WERI-Rb-1 (cell line): ENCODE measurements at places on chromosomes 4 and X.

- no peak for DNase-seq
Measured at GRCh38 chr4:78661921-78662521, 110.5 kb downstream of the ANXA3 start.

DNA sequence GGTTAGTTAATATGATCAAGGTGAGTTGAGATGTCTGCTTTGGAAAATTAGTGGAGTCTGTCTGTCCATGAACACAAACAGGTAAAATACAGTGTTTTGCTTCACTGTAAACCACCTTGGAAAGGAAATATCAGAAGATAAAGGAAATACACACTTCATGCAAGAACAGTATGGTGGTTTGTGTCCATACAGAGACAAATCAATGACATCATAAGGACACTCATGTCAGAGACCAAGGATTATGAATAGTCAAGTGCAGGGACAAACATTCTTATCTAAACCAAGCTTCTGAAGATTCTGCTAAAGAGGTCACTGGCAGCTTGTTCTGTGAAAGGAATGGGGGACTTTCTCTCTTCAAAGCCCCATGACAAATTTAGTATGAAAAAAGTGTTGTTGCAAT is 322.9 kb upstream of the F9 start:
- DNase-seq: no peak

DNA sequence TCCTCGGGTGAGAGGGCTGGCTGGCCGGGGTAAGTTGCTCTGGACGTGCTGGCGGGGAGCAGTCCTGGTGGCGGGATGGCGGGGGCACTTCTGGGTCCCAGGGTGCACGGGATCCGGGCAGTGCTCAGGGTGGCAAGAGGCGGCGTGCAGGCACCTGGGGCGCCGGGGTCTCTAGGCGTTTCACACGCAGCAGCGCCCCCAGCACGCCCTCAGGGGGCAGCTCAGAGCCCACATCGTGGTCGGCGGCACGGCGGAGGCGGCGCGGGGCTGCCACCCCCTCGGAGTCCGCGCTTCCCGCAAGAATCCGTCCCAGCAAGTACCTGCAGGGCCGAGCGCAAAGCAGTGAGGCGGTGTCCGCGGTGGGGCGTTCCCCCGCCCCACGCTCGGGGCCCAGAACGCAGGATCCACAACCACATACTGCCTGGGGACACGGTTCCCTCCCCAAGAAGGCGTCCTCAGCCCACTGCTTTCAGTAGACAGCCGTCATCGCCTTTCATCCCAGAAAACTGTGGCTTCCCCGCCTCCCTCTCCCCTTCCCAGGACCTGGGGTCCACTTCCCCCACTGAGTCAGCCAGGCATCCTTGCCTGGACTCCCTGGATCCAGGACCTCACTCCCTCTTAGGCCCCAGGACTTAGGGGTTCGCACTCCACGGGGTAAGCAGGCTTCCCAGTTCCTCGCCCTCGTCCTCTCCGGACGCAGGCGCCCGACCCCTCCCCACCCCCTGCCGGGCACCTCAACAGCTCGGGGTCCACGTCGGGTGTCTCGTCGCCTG is 4.1 kb downstream of the PCSK1N start:
- DNase-seq: no peak

GRCh38 chr4:37584071-37584470 is 102.1 kb downstream of the RELL1 start:
- DNase-seq: no peak

- no peak for DNase-seq
Measured at GRCh38 chr4:80586716-80587115, 251.2 kb downstream of the CFAP299 start.

GRCh38 chr4:185573651-185574199 is 38.4 kb upstream of the PDLIM3 start:
- peak; percentile 86 for DNase-seq

DNA sequence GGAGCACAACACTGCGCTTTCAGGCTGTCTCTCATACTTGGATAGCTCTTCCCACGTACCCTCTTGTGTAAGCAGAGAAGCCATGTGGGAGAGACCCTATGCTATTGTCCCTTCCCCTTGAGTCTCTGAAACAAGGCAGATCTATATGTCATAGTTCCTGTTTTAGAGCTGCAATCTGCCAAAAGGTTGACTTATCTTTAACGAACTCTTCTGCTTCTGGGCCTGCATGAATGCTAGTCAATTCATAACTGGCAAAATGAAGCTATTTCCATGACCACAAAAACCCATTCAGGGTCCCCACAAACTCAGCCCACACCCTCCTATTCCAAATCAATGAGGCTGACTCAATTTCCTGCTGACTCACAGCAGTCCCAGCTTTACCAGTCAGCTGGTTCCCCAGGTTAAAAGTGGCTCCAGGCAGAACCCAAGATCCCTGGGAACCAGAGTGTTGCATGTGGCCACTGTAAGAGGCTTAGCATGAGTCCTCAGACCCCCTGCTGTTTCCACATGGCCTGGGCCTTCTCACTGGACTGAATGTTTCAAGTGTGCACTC is 25.3 kb upstream of the SOD3 start:
- DNase-seq: peak; percentile 96

- DNase-seq: no peak
Measured at GRCh38 chrX:44227991-44228390, 115.5 kb downstream of the EFHC2 start.

- peak; percentile 76 for DNase-seq
Measured at GRCh38 chr4:122921971-122922876, at the start of gene NUDT6. Gene NUDT6, minus strand, starts transcription at chr4:122922597. Its CDS starts 25 bp downstream, at chr4:122922572.

DNA sequence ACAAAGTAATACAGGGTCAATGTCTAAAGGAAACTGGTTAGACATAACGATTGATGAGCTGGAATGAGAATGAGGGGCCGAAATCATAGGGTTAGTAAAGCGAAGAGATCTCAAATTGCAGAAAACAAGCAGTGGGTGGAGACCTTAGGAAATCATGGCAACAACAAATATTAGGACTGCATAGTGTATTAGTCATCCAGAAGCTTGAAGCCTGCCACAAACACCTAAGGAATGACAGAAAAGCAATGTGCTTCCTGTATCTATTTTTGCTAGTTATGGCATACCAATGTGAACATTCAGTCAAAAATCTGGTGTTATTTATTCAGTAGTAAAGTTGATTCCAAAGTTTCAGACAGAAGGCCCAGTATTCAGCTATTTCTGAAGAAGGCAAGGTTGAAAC is 410.9 kb upstream of the CT83 start:
- no peak for DNase-seq

DNA sequence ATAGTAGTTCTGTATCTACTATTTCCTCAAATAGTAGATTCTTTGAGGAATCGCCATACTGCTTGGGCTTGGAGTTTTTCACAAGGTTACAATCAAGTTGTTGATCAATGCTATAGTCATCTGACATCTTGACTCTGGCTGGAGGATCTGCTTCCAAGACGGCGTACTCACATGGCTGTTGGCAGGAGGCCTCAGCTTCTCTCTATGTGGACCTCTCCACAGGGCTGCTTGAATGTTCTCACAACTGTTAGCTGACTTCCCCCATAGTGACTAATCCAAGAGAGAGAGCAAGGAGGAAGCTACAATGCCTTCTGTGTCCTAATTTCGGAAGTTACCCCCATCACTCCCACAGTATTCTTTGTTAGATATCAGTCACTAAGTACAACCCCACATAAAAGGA is 10.3 kb downstream of the EGFL6 start:
- DNase-seq: no peak

DNA sequence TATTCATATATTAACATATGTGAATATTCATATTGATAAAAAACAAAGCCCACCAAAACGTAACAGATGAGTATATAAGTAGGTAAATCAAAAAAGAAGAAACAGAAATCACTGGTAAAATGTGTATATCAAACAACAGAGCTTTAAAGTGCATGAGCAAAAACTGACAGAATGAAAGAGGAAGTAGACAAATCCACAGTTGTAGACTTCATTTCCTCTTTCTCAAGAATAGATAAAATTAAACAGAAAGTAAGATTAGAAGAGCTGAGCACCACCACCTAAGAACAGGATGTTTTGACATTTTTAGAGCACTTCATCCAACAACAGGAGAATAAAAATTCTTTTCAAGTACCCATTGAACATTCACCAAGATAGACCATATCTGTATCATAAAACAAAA is 64.6 kb downstream of the CNKSR2 start:
- no peak for DNase-seq

DNA sequence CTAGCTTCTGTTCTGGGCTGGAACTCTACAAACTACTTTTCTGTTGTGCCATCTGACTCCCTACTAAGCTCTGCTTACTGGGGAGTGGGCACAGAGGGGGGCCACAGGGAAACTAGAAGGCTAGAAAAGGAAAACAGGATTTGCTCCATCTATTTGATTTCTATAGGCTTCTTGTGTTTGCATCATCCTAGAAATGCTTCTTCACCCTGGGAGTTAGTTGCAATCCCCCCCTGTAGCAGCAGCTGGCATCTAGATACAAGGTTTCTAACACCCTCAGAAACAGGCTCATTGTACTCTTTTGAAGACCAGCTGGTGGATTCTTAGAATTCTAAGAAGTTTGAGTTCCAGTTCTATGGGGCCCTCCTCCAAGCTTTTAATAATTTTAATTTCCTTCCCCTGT is 213.4 kb downstream of the TMA16 start:
- DNase-seq: no peak

- no peak for DNase-seq
Measured at GRCh38 chrX:41031256-41031967, 53.8 kb upstream of the USP9X start.

DNA sequence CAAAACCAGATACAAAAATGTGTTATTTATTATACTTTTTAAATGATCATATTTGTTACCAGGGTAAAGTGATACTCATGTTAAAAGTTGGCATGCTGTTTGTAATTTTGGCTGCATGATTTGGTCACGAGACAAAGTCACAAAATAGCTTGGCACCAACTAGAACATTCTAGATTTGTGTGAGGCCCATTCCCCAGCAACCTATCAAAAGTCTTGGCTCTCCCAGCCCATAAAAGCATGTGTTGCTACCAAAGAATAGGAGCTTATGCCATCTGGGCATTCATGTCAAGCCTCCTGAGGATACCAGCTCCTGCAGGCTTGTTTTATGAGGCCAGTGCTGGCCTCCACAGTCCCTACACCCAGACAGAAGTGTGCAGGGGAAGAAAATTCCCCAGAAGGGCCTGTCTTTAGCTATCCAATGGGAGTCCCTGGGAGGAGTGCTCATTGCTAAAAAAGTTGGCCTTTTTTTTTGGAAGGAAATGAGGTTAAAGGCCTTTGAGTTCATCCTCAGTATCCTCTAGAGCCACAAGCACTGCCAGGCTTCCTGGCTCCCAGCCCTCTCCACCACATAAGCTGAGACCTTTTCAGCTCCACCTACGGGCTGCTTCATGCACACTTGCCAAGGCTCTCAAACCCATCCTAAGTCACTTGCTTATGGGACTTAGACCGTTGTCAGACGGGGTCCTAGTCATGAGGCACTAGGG is 211.9 kb upstream of the EOLA2 start:
- DNase-seq: no peak

DNA sequence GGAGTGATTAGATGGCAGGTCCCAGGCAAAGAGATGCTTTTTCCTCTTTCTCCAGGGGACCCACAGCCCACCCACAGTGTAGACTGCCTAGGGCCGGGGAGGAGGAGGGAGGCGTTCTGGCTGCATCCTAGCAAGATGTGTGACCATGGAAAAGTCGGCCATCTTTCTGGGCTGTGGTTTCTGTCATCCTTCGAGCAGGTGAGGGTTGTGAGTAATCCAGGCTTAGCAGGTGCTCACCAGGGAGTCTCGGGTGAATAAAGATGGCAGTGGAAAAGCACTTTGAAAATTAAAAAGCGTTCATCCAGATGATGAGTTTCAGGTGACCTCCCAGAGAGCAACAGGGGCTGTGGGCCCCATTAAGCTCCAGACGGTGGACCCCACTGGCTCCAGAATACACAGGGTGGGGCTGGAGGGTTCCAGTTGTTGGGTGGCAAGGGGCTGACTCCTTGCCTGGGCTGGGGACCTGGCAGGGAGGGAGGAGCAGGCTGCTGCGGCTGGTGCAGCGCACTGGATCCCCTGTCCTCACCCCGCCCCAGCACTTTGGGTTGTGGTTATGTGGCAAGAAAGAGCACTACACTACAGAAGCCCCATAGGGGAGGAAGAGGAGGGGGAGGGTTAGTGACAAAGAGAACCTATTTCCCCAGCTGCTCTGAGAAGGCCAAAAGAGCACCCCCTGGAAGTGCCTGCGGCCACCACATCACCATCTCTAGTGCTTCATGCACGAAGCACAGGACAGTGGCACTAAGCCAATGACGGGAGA is 23.7 kb downstream of the ELF4 start:
- DNase-seq: peak; percentile 55
